ENCODE measurements at places on chromosomes 4 and X.
A peak's percentile ranks its signal among the peaks of the same experiment; 100 is the strongest.

DNA sequence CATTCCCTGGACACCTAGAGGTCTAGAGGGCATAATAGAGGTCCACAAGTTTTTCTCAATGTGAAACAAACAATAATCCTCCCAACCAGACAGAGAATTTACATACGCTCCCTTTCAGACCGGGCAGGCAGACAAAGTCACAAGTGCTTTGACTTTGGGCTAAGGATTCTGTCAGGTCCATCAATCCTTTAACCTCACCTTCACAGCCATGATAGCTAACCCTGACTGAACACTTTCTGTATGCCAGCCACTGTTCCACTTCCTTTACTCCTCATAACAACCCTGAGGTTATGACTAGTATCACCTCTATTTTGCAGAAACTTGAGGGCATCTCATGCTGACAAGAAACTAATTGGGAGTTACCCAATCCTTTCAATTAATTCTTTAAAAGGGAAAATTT, 118.8 kb upstream of the AFF2 start:
- DNase-seq = no peak

- DNase-seq = no peak
These were observed 644.1 kb upstream of the TENM3 start for GRCh38 chr4:181599134-181599533.

DNA sequence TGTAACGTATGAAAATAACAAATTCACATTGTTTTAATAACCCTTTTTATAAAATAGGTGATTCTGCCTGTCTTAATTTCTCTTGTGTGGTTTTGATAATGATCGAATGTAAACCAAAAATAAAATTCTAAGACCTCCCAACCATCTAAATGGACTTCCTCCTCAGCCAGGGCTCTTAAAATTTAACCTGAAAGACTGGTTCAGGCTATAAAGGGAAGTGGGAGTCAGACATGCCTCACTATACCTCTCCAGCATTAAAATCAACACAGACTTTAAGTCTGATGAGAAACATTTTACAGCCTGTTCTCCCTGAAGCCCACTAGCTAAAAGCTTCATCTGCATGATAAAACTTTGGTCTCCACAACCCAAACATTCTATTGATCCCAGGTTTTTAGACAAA, 97.6 kb upstream of the STIM2 start:
- DNase-seq = peak; percentile 36

- peak; percentile 29 for DNase-seq
These were observed 11.9 kb downstream of the ODAPH start for GRCh38 chr4:75567725-75568124.

DNA sequence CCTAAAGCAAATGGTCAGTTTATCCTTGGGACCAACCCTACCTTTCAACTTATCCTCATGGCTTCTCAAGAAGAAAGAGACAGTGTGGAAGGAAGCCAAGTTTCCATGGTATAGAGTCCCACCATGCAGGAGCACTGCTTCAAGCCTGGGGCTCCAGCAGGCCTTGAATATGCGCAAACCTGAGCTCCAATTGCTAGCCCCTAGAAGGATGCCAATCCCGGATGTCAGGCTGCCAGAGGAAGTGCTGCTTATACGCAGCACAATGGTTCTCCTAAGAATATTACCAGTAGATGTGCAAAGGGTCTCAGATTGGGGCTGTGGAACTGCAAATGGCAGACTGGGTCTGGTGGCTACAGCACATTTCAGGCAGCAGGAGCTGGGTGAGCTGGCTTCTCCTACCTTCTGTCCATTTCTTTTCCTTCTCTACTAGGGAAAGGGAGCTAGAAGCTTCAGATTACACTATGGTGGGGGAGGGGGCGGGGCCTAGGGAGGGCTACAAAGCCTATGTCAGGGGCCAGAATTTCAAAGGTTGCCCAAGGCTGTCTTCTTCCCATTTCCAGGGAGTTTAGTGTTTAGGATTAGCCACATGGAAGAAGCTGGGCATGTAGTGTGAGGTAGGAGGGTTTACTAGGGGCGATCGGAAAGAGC, 40.7 kb upstream of the CITED1 start:
- DNase-seq = no peak

DNA sequence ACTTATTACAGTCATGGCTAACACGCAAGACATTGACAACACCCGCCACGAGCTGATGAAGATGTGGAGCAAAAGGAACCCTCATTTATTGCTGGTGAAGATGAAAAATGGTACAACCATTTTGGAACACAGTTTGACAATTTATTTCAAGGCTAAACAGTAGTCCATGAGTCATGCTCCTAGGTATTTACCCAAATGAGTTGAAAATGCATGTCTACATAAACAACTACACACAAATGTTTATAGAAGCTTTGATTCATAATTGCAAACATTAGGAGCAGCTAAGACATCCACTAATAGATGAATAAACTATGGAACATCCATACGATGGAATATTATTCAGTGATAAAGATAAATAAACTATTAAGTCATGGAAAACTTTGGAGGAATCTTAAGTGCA, 580.1 kb downstream of the RAPGEF2 start:
- DNase-seq = no peak

DNA sequence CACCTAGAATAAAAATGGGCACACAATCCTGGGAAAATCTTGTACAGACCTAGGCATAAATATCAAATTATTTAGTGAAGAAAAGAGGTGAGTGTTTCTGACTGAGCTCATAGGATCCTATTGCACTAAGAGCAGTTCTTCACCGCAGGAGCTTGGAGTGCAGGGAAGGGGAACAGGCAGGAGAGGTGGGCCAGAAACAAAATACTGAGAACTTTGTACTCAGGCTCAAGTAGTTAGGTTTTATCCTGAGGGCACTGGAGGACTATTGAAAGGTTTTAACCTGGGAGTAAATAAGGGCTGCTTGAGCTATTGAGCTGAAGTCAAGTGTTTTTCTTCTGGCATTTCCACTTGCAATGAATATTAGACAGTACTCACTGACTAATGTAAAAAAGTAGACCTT, 12.2 kb downstream of the EPHA5 start:
- no peak for DNase-seq

DNA sequence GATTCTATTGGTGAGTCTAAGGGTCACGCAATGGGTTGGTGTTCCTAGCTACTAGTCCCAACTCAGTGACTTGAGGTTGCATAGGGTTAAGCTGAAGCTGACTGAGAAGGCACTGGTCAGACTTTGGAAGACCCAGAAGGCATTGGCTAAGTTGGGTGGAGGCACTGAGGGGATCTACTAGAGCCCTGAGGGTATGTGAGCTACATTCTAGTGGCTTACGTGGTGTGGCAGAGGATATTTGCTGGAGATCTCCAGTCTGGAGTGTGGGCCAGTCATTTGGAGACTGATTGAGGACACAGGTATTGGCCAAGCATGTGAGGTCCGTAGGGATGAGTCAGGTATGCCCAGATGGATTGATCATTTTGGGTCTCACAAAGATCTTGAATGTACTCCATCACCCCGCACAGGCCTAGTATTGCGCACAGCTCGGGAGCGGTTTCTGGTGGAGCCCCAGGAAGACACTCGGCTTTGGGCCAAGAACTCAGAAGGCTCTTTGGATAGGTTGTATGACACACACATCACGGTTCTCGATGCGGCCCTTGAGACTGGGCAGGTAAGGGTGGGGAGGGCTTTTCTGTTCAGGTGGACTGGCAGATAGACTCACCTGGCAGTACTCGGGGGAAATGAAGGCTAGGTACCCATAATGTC, 7.2 kb downstream of the USP11 start:
- DNase-seq = no peak

All from MV-4-11 (cell line).